Esophagus squamous epithelium (tissue), 5 donors: ENCODE measurements at places on chromosomes 6 and 20. TPM values are rescaled to one million over a fixed set of nuclear protein-coding genes. Genes with fewer than 3 reads are reported as not detected.

EPPIN gene
- total RNA-seq = not detected

GRCh38 chr6:169976301-169977081 is 225.1 kb downstream of the ERMARD start:
- no peaks in the 10 kb centered on the region for H3K36me3 ChIP-seq
- no peak overlapping the region for H3K27ac ChIP-seq
- peaks cover 8% of the 10 kb centered on the region for H3K4me1 ChIP-seq

GRCh38 chr6:32168807-32169591 is 4.6 kb downstream of the EGFL8 start:
- H3K4me1 ChIP-seq = peaks cover 17% of the 10 kb centered on the region
- peaks cover 30% of the 10 kb centered on the region for H3K36me3 ChIP-seq
- no peaks in the 10 kb centered on the region for H3K27me3 ChIP-seq
- H3K4me3 ChIP-seq = no peak overlapping the region

DNA sequence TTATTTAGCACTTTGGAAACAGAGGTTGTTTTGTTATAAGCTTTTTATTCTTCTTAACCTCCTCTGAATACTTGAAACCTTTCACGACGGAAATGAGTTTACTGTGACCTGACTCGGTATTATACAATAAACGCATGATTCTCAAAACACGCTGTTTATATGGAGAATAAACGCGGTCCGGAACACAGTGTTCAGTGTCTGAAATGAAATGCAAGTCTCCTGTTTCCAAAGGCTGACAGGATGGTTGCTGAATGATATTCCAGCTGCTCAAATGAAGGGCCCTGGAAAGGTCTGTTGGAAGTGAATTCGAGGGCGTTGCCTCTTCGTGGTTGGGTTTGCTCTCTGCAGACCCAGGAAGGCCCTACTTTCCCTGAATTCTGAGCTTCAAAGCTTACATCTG is 83.4 kb downstream of the RSPH3 start:
- no peaks in the 10 kb centered on the region for H3K36me3 ChIP-seq
- H3K4me3 ChIP-seq = no peak overlapping the region
- peaks cover 5% of the 10 kb centered on the region for H3K4me1 ChIP-seq
- no peak overlapping the region for H3K27ac ChIP-seq

- no peak overlapping the region for H3K27ac ChIP-seq
- H3K4me1 ChIP-seq = peaks cover 6% of the 10 kb centered on the region
- no peaks in the 10 kb centered on the region for H3K27me3 ChIP-seq
Measured at GRCh38 chr6:34178357-34179105, 32.6 kb upstream of the GRM4 start.

- DNase-seq = no peak
- no peaks in the 10 kb centered on the region for H3K36me3 ChIP-seq
- H3K27me3 ChIP-seq = no peaks in the 10 kb centered on the region
- no peak overlapping the region for H3K4me3 ChIP-seq
Measured at GRCh38 chr6:104537180-104537579, 322.5 kb downstream of the HACE1 start.

- no peak overlapping the region for H3K27ac ChIP-seq
- peaks cover 3% of the 10 kb centered on the region for H3K36me3 ChIP-seq
- no peaks in the 10 kb centered on the region for H3K27me3 ChIP-seq
- no peak overlapping the region for H3K4me3 ChIP-seq
Measured at GRCh38 chr6:144475411-144475810, 190.3 kb downstream of the UTRN start.

GRCh38 chr6:91075244-91075976 is 488.5 kb upstream of the MAP3K7 start:
- no peak overlapping the region for H3K27ac ChIP-seq
- no peak for DNase-seq
- no peaks in the 10 kb centered on the region for H3K36me3 ChIP-seq
- no peaks in the 10 kb centered on the region for H3K4me1 ChIP-seq
- H3K27me3 ChIP-seq = no peaks in the 10 kb centered on the region
- no peak overlapping the region for H3K4me3 ChIP-seq

GRCh38 chr6:16760516-16761470 is at the start of gene ATXN1:
ATXN1 (minus strand) TSS chr6:16761460.
- peak within 1 kb of the TSS; percentile 99 for H3K27ac ChIP-seq
- no peak for DNase-seq
- peaks cover 65% of the 10 kb centered on the region for H3K4me1 ChIP-seq
- no peaks in the 10 kb centered on the region for H3K27me3 ChIP-seq
